ENCODE measurements at places on chromosomes 1 and 21.

DNA sequence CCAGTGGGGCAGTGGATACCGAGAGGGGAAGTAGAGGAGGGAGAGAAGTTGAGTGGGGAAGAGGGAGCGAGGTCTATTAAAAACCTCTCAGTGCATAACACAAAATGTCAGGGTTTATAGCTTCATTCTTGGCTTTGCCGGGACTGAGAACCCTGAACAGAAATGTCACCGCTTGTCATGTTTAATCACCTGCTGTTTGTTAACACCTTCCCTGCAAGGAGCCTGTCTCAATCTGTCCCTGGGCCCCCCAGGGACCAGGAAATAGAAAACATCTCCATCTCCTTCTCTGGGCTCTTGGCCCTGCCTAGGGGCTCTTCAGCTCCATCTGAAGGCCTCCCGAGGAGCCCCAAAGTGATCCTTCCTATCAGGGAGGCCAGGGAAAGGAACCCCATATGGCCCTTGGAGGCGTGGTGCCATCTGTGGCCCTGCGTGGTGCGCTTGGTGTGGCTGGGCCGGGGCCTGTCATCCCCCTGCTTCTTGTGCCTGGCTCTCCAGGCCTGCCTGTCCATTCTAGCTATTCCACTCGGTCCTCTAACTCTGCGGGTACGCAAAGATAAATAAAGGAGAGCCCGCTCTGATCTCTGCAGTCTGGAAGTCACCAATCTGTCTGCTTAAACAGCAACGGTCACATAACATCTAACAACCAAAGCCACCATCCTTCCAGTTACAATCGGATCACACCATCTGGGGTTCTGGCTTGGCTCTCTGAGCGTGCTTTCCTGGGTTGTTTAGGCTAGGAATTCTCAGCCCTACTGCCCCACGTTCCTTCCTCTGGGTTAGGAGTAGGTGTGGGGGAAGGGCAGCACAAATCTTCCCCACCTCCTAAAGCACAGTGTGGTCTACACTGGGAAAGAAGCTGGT lies 113.8 kb downstream of the CASZ1 start:
- no peak for DNase-seq

DNA sequence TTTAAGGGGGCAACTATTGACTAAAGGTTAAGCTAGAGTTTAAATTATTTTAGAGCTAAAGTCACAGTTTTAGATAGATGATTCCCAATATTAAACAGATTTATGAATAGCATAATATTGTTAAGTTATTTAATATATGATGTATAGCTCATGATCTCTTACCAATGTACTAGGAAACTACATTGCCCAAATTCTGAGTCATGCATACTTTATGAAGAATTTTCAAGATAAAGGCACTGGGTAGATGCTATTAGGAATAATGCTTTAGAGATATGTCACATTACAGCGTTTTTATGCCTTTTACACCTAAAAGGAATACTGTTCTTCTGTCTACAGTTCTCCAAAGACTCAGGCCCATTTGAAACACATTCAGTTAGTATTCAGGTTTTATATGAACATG lies 215.1 kb downstream of the NCAM2 start:
- DNase-seq: no peak

DNA sequence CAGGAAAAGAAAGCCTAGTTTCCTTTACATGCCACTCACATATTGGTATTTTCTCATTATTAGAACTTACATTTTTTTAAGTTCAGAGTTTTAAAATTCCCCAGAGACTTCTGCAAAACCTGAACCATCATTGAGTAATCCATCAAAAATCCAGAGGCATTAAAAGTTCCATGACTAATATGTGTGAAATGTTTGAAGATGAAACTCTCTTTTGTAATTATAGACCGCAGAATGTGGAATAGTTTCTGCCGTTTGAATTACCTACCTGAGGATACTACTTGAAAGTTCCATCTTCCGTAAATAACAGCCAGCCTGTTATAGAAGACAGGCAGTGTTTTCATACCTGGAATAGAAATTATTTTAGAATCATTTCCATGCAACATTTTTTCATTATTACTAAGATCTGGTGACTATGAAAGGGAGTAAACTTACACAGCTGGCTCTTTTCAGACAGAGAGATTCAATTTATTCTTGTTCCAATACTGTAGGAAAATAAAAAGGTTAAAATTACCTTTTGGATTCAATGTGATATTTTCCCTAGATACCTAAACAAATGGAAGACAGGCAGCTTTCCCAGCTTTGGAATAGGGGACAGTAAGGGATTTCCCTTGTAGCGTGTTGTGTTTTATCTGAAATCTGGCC lies 131.4 kb downstream of the ST6GALNAC5 start:
- DNase-seq: peak; percentile 40

GRCh38 chr1:205714190-205714905 lies 34.0 kb upstream of the SLC45A3 start:
- DNase-seq: no peak

- DNase-seq: no peak
Measured at GRCh38 chr21:41737651-41738324, 29.1 kb downstream of the RIPK4 start.

GRCh38 chr1:1199141-1199960 lies 7.0 kb downstream of the TNFRSF18 start:
- DNase-seq: no peak

- DNase-seq: no peak
Measured at GRCh38 chr1:150778409-150778808, 12.8 kb upstream of the CTSS start.

DNA sequence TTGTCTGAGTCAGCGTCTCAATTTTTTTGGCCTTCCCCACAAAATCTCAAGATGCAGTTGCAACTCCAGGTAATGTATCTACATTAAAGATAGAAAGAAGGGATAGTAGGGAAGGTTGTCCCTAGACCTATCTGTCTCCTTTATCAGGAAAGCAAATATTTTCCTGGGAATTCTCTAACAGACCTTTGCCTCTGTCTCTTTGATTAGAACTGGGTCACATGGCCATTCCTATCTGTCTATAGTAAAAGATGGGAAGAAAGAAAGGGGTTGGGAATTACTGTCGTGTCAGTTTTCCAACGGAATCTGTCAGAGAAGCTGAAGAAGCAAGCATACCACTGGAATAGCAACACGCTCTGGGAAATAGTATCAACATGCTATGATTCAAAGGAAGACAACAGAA lies 48.7 kb downstream of the ZNF326 start:
- no peak for DNase-seq

GRCh38 chr1:94974824-94975223 lies 47.9 kb upstream of the CNN3 start:
- DNase-seq: no peak

DNA sequence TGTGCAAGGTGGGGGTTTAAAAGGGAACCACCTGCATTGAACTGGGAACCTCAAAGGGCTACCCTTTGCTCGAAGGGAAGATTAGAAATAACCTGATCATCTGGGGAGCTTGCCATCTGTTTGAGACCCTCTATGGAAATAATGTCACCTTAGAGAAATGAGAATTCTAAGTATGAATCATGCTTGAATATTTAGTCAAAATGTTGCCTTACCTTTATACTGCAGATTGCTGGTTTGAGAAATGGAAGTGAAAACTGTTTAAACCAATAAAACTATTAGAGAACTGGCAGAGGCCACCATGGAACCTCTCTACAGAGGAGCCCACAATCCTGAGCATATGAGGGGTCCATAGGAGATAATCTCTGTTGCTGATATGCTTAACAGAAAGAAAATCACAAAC lies 131.2 kb upstream of the FAM78B start:
- DNase-seq: no peak

- DNase-seq: no peak
Measured at GRCh38 chr1:32878183-32878582, 7.5 kb upstream of the FNDC5 start.

- no peak for DNase-seq
Measured at GRCh38 chr21:14725219-14725618, 179.1 kb upstream of the SAMSN1 start.

DNA sequence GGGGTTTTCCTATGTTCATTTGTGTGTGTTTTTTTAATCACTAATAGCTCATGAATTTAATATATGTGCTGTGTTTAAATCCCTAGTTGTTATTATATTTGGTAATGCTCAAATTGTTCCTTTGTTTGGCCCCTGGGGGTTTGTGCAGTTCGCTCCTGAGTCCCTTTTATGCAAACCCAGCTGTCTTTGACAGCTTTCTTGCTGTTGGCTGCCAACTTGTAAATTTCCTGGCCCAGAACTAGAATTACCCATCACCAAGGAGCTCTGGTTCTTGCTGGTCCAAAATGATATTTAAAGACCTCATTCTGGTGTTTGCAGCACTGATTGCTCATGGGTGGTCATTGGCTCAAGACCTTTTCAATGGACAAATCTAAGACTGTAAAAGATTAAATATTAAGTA lies 39.6 kb upstream of the PGBD5 start:
- no peak for DNase-seq

GRCh38 chr1:35564884-35565741 lies 7.5 kb downstream of the NCDN start:
- DNase-seq: no peak

DNA sequence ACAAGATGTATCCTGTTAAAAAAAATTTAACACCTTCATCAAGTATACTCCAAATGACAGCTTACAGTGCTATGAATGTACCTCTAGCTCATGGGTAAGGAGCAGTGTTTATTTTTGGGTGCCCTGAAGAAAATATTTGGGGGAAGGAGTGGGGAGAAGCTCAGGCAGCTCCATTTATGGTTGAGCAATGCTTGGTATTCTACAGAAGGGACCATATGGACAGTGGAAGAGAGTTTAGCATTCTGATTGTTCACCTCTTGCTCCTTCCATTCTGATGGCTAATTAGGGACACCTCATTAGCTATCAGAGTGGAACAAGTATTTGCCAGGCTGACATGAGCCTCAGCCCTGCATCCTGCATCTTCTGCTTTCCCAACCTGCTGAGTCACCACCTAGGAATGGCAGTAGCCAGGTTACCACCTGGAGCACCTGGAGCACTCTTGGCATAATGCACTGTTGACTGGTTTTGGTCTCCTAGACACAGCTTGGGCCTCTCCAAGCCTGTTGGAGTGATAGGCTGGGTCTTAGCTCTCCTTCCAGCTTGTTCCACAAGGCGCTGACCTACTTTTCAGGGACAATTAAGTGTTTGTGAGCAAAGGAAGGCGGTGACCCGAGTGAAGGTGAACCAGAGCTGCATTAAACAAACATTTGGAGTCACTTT lies 62.0 kb upstream of the MACF1 start:
- no peak for DNase-seq

GRCh38 chr1:12604114-12604874 lies 13.7 kb downstream of the DHRS3 start:
- DNase-seq: peak; percentile 90

GRCh38 chr1:231691618-231692259 lies 65.1 kb downstream of the DISC1 start:
- peak; percentile 57 for DNase-seq

DNA sequence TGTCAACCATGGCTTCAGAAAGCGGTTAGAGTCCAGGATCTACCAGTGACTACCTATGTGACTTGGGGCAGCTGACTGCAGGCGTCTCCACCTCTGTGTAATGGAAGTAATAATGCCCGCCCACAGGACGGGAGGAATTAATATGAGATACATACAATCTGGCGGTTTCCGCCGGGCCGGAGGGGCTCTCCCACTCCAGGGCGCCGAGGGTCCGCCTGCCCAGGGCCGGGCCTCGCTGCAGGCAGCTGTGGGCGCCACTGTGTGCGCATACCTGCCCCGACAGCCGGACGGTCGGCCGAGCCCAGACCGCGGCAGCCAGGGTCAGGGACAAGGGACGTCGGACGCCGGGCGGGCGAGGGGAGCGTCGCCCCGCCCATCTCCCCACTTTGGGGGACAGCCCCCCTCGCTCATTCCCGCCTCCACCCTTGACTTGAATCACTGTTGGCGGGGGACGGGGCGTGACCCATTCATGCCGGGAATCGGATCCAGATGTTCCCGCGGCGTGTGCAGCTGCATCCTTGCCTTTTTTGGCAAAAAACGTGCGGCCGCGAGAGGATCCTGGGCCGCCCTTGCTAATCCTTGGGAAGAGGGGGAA lies 6.0 kb upstream of the SF3A3 start:
- no peak for DNase-seq

- no peak for DNase-seq
Measured at GRCh38 chr1:92870591-92870990, 38.8 kb downstream of the RPL5 start.

- DNase-seq: no peak
Measured at GRCh38 chr1:207904391-207904790, 6.5 kb downstream of the CD34 start.

Measured in SJCRH30 (cell line).